ENCODE measurements at places on chromosomes 13 and 19. TPM values are rescaled to one million over a fixed set of nuclear protein-coding genes. Genes with fewer than 3 reads are reported as not detected.

DNA sequence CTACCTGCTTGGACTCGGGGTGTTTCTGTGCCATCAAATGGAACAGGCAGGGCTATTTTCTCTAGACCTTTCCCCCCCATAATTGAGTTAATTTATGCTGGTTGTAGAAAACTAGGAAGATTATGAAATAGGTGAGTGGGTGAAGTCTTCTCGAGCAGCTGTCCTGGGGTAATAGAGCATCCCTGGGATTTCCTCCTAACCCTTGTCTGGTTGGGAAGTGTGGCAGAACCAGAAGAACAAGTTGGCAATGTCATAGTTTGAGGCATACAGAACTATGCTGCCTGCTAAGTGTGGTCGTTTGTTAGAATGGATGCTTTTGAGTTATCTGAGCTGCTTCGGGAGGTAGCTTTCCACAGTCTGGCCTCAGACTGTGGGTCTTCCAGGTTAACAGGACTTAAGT, 3.7 kb downstream of the GATAD2A start:
- peaks cover 43% of the 10 kb centered on the region for H3K4me1 ChIP-seq
- H3K27ac ChIP-seq: no peak overlapping the region
- no peak for DNase-seq
- no peaks in the 10 kb centered on the region for H3K27me3 ChIP-seq
- no peak overlapping the region for H3K4me3 ChIP-seq

DNA sequence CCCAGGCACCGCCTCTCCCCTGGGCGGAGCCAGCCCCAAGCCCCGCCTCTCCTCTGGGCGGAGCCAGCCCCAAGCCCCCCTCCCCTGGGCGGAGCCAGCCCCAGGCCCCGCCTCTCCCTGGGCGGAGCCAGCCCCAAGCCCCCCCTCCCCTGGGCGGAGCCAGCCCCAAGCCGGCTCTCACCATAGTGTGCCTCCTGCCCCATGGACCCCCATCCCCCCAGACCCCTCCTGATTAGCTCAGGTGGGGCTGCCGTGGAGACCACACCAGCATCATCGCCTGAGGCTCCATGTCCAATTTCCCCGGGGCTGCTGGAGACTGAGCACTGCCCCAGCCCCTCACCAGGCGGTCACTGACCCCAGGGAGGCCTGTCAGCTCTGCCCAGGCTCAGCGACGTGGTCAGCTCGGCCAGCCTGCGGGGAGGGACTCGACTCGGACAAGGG, 4.2 kb upstream of the MADCAM1 start:
- H3K4me3 ChIP-seq: no peak overlapping the region
- H3K27me3 ChIP-seq: peaks cover 15% of the 10 kb centered on the region
- DNase-seq: no peak
- H3K36me3 ChIP-seq: no peaks in the 10 kb centered on the region
- peaks cover 4% of the 10 kb centered on the region for H3K4me1 ChIP-seq

NTF4 gene
- not detected for total RNA-seq

DNAJC15 gene
- 18.3 TPM for total RNA-seq

GRCh38 chr19:56106993-56107392, 14.1 kb downstream of the ZNF787 start:
- peaks cover 57% of the 10 kb centered on the region for H3K4me1 ChIP-seq
- H3K27ac ChIP-seq: peak overlapping the region; percentile 89
- H3K27me3 ChIP-seq: no peaks in the 10 kb centered on the region
- peaks cover 4% of the 10 kb centered on the region for H3K36me3 ChIP-seq
- no peak for DNase-seq

SPRED3 gene
- 0.48 TPM for total RNA-seq

ZNF850 gene
- 1.6 TPM for total RNA-seq

GRCh38 chr19:41587101-41587837, 11.3 kb downstream of the CEACAM21 start:
- H3K36me3 ChIP-seq: no peaks in the 10 kb centered on the region
- no peak overlapping the region for H3K4me3 ChIP-seq
- DNase-seq: no peak
- H3K4me1 ChIP-seq: no peaks in the 10 kb centered on the region
- H3K27ac ChIP-seq: no peak overlapping the region

DNA sequence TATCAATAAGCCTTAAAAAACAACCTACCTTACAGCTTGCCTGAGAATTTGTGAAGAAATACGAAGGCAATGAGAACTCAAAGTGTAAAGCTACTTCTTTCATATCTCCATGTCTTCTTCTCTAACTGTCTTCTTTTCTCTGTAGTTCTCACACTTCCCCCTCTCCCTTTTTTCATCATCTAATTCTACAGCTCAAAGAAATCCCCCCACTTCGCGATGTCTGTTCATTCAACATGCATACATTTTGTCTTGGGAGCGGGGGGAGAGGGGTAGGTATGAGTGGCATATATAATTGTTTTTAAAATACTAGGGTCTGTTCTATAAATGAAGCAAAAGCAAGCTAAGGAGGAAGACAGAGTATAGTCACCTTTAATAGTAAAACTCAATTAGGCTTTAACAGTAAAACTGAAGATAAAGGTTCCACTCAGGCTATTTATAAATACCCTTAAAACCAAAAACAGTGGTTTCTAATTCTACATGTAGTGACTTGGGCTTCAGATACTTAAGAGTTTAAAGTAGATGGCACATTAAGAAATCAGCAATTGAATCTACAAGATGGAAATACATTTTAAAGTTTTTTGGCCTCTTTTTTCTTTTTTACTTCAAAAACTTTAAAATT, 106.9 kb downstream of the KLF12 start:
- peak overlapping the region; percentile 23 for H3K27ac ChIP-seq
- H3K27me3 ChIP-seq: no peaks in the 10 kb centered on the region
- no peaks in the 10 kb centered on the region for H3K36me3 ChIP-seq
- DNase-seq: no peak
- H3K4me3 ChIP-seq: no peak overlapping the region
- H3K4me1 ChIP-seq: peaks cover 29% of the 10 kb centered on the region

- no peaks in the 10 kb centered on the region for H3K27me3 ChIP-seq
- H3K36me3 ChIP-seq: peaks cover 30% of the 10 kb centered on the region
- no peak for DNase-seq
- H3K4me1 ChIP-seq: no peaks in the 10 kb centered on the region
- no peak overlapping the region for H3K4me3 ChIP-seq
Observed at GRCh38 chr19:16419669-16420335, 52.0 kb downstream of the EPS15L1 start.

DNA sequence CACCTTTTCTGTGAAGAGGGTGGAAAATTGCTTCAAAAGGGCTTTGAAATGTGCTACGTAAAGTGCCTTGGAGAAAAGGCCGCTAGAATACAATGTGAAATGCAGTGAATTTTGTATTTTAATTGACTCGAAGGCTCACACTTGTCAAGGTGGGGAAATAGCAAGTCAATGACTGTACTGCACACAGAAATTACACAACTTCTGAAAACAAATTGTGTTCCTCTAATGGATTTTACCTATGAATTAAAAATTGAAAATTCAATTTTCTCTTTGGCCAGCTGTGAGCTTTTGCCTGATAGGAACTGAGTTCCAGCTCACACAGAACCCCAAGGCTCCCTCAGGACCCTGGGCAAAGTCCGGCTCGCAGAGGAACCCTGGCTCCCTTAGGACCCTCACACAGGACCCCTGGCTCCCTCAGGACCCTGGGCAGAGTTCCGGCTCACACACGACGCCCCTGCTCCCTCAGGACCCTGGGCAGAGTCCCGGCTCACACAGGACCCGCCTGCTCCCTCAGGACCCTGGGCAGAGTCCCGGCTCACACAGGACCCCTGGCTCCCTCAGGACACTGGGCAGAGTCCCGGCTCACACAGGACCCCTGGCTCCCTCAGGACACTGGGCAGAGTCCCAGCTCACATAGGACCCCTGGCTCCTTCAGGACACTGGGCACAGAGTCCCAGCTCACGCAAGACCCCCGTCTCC, 324.9 kb downstream of the UQCRFS1 start:
- no peak for DNase-seq
- no peaks in the 10 kb centered on the region for H3K4me1 ChIP-seq
- no peak overlapping the region for H3K4me3 ChIP-seq
- H3K36me3 ChIP-seq: no peaks in the 10 kb centered on the region

DNA sequence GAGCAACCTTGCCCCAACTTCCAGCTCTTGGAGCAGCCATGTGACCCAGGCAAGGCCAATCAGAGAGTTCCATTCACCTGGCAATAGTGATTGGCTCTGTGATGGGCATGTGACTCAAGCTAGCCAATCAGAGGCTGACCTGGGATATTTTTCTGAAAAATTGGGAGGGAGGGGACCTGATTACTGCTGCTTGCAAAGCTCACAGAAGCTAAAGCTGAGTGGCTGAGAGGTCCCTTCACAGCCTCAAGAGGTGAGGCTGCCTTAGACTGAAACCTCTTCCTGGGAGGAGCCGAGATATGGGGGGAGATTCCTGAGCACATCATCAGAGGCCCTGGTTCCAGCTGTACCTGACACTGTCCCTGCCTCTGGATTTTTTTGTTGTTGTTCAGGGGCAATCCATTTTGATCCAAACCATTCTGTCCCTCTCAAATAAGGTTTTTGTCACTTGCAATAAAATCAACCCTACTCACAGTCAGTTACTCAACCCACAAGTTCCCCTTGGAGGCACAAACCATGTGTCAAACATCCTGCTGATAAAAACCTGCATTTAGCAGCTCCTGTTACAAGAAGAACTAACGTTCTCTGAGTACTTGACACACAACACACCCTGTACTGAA, 4.8 kb downstream of the CIB3 start:
- H3K36me3 ChIP-seq: no peaks in the 10 kb centered on the region
- H3K27ac ChIP-seq: no peak overlapping the region
- DNase-seq: no peak

DNA sequence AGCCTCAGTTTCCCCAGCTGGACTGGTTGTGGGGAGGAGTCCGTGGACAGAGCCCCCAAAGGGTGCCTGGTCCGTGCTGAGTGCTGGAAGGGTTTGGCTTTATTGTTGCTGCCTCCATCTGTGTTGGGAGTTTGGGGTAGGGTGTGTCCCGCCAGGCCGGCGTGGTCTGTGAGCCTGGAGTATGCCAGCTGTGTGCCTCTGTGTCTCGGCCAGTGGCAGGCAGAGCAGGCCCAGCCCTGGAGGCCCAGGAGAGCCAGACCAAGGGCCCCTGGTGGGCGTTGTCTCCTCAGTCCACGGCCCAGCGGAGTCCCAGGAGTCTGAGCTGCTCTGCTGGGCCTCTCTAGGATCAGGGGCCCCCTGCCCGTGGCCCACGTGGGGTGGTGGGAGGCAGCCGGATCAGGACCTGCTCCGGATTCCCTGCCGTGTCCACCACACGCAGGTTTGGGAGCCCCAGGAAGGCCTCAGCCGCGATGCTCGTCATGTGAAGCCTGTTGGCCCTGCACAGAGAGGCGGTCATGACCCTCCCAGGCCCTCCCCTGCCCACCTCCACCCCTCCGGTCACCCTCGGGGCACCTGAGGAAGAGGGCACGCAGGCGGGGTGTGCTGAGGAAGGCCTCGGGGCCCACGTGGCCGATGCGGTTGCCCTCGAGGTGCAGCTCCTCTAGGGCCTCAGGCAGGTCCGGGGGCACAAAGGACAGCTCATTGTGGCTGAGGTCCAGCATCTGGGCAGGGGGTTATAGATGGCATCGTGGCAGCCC, 6.6 kb downstream of the PODNL1 start:
- no peaks in the 10 kb centered on the region for H3K36me3 ChIP-seq
- H3K27ac ChIP-seq: no peak overlapping the region
- DNase-seq: no peak
- H3K4me3 ChIP-seq: no peak overlapping the region
- no peaks in the 10 kb centered on the region for H3K4me1 ChIP-seq

- H3K4me1 ChIP-seq: no peaks in the 10 kb centered on the region
- no peaks in the 10 kb centered on the region for H3K36me3 ChIP-seq
- H3K27ac ChIP-seq: no peak overlapping the region
- H3K4me3 ChIP-seq: no peak overlapping the region
- DNase-seq: no peak
Observed at GRCh38 chr13:104318121-104318520, 1251.9 kb upstream of the SLC10A2 start.

MEGF8 gene
- 40.4 TPM for total RNA-seq

SULT2A1 gene
- total RNA-seq: not detected

GRCh38 chr19:18672606-18673337, 10.7 kb upstream of the CRTC1 start:
- H3K4me3 ChIP-seq: no peak overlapping the region
- peak overlapping the region; percentile 55 for H3K27ac ChIP-seq
- no peaks in the 10 kb centered on the region for H3K27me3 ChIP-seq
- H3K4me1 ChIP-seq: peaks cover 5% of the 10 kb centered on the region
- peaks cover 15% of the 10 kb centered on the region for H3K36me3 ChIP-seq
- no peak for DNase-seq

DNA sequence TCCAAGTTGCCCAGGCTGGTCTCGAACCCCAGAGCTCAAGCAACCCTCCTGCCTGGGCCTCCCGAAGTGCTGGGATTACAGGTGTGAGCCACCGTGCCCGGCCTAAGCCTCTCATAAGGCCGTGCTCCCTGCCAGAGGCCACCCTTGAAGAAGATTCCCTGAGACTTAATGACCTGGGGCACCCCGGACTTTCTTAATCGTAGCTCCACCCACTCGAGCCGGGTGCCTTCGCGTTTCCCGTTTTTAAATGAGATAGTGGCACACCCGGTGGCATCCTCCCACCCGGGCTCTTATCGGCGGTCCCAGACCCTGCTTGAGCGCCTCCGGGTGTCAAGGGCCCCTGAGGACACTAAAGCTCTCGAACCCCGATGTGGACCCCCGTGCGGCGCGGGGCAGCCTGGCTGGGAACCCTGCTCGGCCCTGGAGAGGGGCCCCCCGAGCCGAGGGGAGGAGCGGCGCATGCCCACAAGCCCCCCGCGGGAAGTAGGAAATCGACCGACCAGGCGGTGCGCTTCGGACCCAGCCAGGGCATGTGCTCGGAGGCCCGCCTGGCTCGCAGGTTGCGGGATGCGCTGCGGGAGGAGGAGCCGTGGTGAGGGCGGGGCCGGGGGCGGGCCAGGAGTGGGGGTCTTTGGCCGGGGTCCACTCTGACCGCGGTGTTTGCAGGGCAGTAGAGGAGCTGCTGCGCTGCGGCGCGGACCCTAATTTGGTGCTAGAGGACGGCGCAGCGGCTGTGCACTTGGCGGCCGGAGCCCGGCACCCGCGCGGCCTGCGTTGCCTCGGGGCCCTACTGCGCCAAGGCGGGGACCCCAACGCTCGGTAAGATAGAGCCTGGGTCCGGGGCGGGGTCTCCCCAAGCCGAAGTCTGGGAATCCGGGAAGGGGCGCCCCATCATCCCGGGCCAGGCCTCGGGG, at the start of gene ANKLE1:
ANKLE1 (plus strand) TSS at position 511 of the 914 bp plus-strand sequence; CDS start at position 531, 20 bp downstream.
- peak; percentile 27 for DNase-seq
- no peak within 1 kb of the TSS for H3K4me3 ChIP-seq
- H3K4me1 ChIP-seq: peaks cover 17% of the 10 kb centered on the region
- H3K36me3 ChIP-seq: peaks cover 5% of the 10 kb centered on the region
- H3K27ac ChIP-seq: no peak within 1 kb of the TSS
- peaks cover 14% of the 10 kb centered on the region for H3K27me3 ChIP-seq

GRCh38 chr19:2356036-2356646, 3.9 kb upstream of the TMPRSS9 start:
- DNase-seq: no peak
- H3K27ac ChIP-seq: no peak overlapping the region
- no peaks in the 10 kb centered on the region for H3K36me3 ChIP-seq
- H3K4me3 ChIP-seq: no peak overlapping the region
- H3K27me3 ChIP-seq: peaks cover 20% of the 10 kb centered on the region

- no peak for DNase-seq
- H3K4me3 ChIP-seq: no peak overlapping the region
- H3K4me1 ChIP-seq: peaks cover 18% of the 10 kb centered on the region
- H3K27me3 ChIP-seq: peaks cover 10% of the 10 kb centered on the region
- no peaks in the 10 kb centered on the region for H3K36me3 ChIP-seq
Observed at GRCh38 chr19:4908360-4908759, 941 bp upstream of the UHRF1 start.

- H3K4me1 ChIP-seq: peaks cover 6% of the 10 kb centered on the region
- H3K27me3 ChIP-seq: no peaks in the 10 kb centered on the region
- H3K27ac ChIP-seq: no peak overlapping the region
- H3K36me3 ChIP-seq: peaks cover 42% of the 10 kb centered on the region
- H3K4me3 ChIP-seq: no peak overlapping the region
Observed at GRCh38 chr19:12675399-12675798, 6.3 kb downstream of the DHPS start.

Data from transverse colon (tissue), 4 donors.